ENCODE measurements at places on chromosomes 6 and 20.

GRCh38 chr6:43634702-43635303 is 837 bp upstream of the MAD2L1BP start:
- no peak for DNase-seq

- DNase-seq: no peak
Measured at GRCh38 chr6:145169726-145170224, 565.5 kb downstream of the EPM2A start.

DNA sequence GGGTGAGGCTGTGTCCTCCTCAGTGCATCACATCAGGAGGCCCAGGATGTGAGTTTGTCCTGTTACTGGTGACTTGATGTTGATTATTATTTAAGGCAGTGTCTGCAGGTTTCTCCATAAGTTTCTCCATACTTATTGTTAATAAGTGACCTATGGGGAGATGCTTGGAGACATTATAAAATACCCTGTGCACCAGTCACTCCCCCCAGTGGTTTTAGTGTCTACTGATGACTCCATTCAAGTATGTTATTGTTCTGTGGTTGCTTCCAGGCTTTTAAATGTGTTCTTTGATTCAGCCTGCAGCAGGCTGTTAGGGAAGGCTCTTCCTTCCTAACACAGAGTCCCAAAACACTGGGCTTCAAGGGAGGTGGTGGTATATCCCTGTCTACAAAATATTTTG is 14.6 kb upstream of the CST3 start:
- no peak for DNase-seq

DNA sequence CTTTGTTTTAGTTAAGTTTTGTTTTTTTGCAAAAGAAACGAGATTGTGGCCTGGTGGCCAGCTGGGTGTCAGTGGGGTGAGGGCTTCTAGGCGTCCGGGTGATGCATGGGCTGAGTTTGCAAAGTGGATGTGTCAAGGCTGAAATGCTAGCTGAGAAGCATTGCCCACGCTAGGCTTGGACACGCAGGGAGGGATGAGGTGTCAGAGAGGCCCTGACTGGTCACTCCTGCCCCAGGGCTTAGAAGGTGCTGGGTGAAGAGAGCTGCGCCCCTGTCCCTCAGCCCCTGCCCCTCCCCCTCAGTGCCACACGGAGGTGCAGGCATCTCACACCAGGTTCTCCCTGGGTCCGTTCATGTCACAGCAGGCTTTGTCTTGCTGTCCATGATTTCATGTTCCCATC is 8.1 kb downstream of the OSBPL2 start:
- no peak for DNase-seq

- no peak for DNase-seq
Measured at GRCh38 chr20:54078296-54078984, 8.0 kb upstream of the BCAS1 start.

DNA sequence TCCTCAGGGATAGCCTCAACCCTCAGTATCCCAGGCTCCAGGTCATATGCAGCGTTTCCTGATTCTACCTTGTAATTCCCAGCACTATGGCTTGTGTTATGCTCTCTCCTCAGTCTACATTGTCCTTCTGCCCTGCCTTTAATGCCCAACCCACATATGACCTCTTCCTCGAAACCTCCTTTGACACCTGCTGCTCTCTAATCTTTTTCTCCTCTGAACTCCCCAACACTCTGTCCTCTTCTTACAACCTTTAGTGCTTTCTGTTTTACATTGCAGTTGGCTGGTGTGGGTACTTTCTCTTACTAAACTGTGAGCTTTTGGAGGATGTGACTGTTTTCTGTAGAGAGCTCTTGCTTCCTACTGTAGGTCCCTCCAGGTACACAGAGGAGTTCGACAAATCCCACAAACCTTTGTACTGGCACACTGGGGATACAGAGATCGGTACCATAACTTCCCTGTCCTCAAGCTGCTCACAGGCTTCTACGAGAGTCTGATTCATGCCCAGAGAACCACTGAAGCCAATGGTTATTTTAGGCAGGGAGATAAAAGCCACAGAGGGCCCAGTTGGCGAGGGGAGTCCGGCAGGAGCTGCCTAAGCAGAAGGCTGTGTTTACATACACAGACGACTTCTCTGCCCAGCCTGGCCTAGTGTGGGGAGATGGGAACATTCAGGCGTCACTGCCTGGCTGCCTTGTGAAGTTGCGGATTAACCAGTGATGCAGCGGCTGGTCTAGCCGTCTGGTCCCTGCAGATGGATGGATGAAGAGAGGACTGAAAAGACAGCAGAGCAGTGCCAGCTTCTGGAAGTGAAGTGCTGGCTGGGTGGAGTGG is 8.4 kb upstream of the EPB41L1 start:
- DNase-seq: no peak

GRCh38 chr6:109029313-109029712 is 65.3 kb downstream of the SESN1 start:
- DNase-seq: no peak

DNA sequence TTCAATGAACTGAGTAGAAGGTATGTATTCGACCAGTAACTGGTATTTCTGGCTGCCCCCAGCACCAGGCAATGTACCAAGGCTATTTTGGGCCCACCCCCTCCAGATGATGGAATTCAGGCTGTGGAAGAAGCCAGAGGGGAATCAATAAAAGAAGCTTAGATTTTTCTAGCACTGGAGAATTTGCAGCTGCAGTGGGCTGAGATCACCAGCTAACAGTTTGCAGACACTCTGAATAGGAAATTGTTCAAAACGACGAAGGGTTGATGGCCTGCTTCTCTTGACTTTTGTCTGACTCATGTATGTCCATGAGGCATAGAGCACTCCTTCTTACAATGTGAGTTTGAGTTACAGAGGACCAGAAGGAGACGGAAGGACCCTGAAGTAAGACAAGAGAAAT is 32.4 kb upstream of the FBXO9 start:
- no peak for DNase-seq

DNA sequence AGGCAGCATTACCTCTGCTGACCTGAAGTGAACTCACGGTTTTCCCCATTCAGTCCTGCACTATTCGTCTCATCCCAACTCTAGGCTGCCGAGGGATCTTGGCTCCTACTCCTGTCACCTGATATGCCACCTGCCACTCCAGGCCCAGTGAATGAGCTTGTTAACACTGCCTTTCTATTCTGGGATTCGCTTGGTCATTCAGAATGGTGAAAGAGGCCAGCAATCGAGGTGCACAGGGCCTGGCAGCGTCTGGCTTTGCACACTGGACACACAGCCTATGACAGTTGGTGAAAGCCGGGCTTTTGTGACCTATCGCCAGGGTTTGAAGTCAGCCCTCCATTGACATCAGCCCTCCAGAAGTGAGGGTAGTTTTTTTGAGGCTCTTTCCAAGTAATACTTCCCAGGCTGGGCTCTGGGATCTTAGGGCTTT is 59.3 kb upstream of the MYL9 start:
- DNase-seq: no peak

DNA sequence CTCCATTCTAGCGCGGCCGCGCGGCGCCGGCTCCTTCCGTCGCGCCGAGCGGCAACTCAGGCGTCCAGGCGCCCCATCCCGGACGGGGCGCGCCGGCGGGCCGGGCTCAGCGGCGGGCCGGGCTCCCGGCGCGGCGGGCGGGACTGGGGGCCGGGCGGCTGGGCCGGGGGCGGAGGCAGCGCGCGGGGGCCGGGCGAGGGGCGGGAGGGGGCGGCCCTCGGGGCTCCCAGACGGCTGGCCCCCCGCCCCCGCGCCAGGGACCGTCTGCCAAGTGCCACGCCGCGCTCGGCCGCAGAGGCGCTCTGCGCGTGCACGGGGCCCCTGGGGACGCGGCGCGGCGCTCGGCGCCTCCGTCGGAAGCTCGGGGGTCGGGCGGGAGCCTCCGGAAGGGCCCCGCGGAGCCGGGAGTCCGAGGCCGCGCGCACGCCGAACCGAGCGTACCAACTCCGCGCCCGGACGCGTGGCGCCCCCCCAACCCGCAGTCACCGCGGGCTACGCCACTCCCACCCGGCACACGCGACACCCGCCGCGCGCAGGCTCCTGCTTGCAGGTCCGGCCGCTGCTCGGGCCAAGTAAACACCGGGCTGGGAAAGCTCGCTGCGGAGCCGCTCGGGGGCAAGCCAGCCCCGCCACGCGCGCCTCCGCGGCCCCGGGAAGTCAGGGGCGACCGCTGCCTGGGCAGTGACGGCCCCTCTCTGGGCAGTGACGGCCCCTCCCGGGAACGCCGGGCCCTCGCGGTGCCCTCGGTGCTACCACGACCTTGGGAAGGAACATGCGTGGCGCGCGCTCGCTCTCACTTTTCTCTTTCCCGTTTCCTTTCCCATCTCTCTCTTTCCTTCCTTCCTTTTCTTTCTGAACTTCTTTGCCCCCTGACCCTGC is at the start of gene PREX1:
PREX1 (minus strand) TSS at position 145 of the 879 bp plus-strand sequence; CDS start at position 6, 139 bp downstream.
- no peak for DNase-seq

DNA sequence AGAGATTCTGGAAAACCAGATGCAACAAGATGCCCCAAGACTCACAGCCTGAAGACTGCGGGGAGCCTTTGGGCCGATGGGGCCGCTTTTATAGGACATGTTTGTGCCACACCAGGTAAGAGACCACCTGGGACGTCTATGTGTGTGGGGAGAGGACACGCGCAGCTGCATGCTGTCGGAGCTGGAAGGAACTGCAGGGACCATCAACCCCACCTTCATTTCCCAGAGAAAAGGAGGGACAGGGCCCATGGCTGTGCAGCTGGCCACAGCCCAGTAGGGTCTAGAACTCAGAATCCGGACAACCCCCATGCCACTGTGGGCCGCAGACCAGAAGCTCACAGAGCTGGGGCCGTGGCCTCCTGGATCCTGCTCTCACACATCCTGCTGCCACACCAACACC is 100.3 kb upstream of the MPC1 start:
- DNase-seq: no peak

DNA sequence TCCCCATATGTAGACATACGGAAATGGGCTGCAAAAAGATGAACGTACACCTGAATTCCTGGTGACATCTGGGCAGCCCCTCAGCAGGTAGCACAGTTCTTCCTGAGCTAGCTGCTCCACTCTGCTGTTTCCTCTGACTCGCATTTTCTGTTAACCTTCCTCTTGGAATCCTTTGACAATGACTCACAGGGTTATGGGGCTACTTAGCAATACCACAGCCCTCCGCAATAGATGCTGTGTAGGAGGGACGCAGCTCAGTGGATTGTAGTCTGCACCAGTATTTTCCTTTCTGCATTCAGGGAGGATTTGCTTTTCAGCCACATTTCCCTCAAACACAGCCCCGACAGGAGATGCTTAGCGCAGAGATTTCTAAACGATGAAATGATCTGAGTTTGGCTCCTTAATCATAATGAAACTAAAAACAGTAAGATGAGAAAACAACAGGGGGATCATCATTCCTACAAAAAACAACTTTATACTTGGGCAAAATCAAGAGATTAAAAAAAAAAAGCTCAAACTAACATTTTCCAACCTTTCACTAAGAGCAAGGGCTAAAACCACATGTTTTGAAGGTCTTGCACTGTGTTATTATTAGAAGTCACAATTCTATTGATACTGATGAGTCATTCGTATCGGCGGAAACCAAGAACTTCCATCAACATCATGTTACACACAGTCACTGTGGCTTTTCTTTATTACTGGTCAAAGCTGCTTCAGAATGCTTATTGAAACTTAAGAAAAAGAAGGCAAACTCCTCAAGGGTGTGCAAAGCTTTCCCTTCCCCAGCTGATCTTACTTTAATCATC is 12.2 kb downstream of the BACH2 start:
- DNase-seq: no peak

- no peak for DNase-seq
Measured at GRCh38 chr6:12182676-12183075, 107.5 kb upstream of the EDN1 start.

DNA sequence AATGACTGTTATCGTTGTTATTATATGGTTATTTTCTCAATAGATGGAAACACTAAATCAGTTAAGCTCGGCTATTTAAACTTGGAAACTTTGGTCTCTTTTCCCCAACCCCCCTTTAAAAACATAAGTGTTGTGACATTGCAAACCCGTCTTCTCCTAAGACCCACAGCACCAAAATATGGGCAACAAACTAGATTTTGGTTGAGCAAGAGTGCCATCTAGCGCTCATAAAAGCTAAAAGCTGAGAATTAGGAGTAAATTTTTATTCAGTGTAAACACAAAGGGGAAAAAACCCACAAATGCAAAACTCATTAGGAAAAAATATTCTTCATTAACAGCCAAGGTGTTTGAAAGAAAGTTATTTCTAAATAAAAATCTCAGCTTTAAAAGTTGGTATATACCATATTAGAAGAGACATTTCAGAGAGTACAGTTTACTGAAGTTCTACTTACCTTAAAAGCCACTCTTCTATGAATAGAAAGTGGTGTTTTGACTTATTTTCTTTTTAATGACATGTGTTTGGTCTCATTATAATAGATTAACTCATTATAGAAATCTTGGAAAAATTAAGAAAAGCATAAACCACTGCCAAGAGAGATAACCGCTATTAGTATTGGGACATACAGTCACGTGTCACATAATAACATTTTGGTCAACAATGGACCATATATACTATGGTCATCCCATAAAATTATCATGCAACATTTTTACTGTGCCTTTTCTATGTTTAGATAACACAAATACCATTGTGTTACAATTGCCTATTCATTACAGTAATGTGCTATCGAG is 21.1 kb downstream of the SESN1 start:
- no peak for DNase-seq

DNA sequence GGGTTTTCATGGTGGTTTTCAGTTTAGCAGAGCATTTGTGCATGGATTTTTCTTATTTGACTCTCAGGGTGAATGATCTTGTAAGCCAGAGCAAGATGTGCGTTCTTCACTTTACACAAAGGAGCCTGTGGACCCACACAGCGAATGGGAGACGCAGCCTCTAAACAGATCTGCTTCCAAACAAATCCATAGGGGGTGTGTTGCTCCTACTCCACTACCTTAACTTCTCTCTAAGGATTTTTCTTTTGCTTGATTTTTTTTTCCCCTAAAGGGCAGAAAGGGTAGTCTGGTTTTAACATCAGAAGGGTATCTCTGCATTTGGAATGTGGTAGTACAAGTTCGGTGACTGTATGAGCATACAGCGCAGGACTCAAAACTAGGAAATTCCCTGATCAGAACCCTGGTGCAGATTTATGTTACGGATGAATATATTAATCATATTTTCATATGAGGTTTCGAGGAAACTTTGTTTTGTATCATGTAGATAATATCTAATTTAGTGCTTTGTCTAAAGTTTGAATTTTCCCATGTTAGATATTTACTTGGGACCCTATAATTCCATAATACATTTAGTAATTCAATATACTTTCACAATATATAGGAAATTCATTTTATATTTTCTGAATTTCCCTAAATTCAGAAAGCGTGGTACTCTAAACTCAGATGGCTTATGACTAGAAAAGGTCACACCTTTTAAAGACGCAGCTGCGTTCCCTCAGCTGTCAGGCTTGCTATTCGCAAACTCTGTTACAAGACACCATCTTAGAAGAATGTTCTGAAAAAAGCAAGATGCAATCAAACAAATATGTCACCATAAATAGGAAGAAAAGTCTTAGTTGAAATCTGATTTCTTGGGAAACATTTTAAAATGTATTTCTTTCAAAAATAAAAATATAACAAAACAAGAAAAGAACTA is 196.9 kb downstream of the TMEM242 start:
- no peak for DNase-seq

- DNase-seq: no peak
Measured at GRCh38 chr20:32034581-32035425, 17.2 kb upstream of the HCK start.

GRCh38 chr6:118740372-118740771 is 89.0 kb upstream of the CEP85L start:
- no peak for DNase-seq

GRCh38 chr6:64996301-64996700 is 710.7 kb downstream of the EYS start:
- DNase-seq: no peak

GRCh38 chr6:125792680-125793079 is 1.9 kb downstream of the NCOA7 start:
- no peak for DNase-seq

GRCh38 chr20:37295001-37295400 is 5.5 kb downstream of the MANBAL start:
- no peak for DNase-seq

All from cortex of kidney (tissue), 1 donor.